A172 (cell line): ENCODE measurements at places on chromosomes 1 and 21.

DNA sequence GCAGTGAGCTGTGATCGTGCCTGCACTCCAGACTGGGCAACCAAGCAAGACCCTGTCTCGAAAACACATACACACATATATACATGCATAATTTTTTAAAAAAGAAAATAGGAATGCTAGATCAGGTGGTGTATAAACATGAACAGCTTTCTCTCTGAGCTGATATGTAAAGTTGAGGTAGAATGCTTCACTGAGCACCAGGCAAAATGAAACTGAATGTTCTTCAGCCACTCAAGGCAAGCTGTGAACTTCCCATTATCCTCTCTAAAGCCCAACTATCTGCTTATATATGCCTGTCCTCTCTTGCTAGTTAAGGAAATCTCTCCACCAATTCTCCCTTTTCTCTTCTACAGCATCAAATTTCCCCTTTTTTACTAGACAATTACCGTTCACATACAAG lies 93.0 kb downstream of the NUF2 start:
- DNase-seq, result no peak

DNA sequence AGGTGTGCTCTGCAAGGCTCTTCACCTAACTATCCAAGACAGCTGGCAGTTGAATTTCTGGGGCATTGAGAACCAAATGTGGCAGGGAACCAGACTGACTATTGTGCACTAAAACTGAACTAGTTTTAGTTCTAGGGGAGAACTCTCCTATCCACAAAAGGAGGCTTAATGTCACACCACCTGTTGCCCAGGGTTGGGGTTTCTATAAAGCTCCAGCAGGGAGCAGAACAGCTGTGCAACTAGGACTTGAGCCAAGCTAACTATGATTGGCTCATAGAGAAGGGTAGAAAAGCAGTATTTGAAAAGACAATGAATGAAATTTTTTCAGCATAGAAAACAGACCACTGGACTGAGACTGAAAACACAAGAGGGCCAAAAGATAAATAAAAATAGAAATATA lies 53.3 kb upstream of the FGGY start:
- DNase-seq, result no peak

- no peak for DNase-seq
These were observed 3.9 kb upstream of the CLSTN1 start for GRCh38 chr1:9827558-9828185.

DNA sequence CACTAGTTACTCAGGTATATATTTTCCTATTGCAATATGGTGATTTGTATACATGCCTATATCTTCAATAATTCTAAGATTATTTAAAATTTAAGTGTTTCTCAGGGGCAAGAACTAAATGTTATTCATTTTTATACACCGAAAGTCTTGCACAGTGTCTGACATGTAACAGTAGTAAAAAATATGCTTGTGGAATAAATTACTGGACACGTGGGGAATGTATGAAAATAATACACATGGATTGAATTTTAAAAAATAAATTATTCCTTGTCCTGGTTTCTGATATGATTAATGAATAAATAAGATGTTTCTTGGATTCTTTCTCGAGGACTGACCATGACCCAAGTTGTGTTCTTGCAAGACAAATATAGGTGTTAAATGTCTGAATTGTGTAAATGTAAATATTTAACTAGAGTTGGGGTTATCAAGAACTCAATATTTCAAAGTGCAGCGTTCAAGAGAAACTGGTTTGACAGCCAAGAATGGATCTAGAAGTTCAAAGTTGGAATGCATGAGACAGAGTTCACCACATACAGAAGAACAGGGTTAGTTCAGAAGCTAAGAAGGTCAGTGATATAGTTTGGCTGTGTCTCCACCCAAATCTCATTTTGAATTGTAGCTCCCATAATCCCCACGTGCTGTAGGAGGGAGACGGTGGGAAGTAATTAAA lies 142.1 kb upstream of the SPAG17 start:
- DNase-seq, result no peak

DNA sequence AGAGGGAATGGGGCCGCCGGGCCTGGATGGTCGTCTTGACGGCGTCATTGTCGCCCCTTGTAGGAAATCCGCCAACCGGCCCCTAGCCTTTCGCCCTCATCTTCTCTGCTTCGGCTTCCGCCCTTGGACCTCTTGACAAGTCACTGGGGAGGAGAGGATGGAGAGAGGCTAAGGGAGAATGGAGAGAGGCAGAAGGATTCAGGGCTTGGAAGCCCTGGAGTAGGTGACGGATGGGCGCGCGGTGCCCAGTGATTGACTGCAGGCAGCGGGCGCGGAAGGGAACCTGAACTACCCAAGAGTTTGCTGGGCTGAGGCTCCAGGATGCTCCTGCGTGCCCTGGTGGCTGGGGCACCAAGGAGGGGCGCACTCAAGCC lies 651 bp downstream of the PDE4B start:
- DNase-seq, result no peak

GRCh38 chr1:54795356-54795665 lies 5.8 kb downstream of the TTC22 start:
- no peak for DNase-seq

GRCh38 chr1:90319918-90320317 lies 325.0 kb downstream of the ZNF326 start:
- no peak for DNase-seq

DNA sequence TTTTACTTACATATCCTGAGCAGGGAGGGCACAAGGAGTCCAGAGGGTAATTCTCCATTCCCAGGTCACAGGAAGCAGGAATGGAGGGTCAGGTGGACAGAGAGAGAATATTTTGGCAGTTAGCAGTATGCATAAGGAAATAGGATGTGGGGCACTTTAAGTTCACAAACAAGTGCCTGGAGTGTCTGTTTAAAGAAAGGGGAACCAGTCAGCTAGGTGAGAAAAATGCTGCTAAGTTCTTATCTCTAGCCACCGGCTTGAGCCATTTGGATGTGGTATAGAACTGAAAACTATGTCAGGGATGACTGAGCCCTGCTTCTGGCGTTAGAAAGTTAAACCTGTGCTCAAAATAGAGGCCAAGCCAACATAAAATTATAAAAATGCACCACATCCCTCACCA lies 739.7 kb upstream of the NCAM2 start:
- DNase-seq, result no peak

- peak; percentile 50 for DNase-seq
These were observed 72.9 kb downstream of the RPS6KA1 start for GRCh38 chr1:26602378-26602959.

- peak; percentile 94 for DNase-seq
These were observed 2.4 kb upstream of the KISS1 start for GRCh38 chr1:204198348-204199340.

- DNase-seq, result no peak
These were observed 25.7 kb upstream of the KCNN3 start for GRCh38 chr1:154895798-154896197.

DNA sequence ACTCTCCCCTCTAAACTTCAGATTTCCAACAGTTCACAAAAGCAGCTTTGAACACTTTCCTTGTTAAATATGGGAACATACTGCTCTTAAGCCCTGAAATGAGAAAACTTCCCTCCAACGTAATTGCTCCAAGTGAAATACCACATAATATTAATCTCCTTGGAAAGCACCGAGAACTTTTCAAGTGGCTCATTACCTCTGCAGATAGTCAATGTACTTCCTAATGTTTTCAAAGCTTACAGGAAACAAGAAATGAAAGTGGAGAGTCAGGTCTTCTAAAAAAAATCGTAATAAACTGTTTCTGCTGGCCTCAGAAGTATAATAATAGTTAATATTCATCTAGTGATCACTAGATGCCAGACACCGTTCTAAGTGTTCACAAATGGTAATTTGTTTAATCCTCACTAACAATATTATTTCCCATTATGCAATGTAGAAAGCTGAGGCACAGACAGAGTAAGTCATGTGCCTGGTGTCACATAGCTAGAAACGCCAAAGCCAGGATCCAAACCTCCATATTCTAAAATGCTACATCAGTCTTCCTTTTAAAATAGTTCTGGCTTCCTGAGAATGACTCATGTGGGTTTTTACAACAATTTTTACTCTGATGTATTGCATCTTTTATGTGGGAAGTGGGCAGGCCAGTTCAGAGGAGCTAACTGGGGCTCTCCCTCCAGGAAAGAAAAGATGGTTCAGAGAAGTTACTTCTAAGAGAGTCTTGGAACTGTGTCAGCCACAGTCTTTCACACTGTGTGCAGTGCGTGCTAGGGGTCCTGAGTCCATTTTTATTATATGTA lies 177.2 kb downstream of the PLPPR4 start:
- peak; percentile 75 for DNase-seq

- DNase-seq, result no peak
These were observed 23.6 kb upstream of the COQ8A start for GRCh38 chr1:226916497-226916896.

- no peak for DNase-seq
These were observed 4.7 kb downstream of the CELF3 start for GRCh38 chr1:151711951-151712350.

GRCh38 chr1:93608187-93609109 lies 73.2 kb downstream of the BCAR3 start:
- DNase-seq, result no peak
